ENCODE measurements at places on chromosomes 4 and X.

DNA sequence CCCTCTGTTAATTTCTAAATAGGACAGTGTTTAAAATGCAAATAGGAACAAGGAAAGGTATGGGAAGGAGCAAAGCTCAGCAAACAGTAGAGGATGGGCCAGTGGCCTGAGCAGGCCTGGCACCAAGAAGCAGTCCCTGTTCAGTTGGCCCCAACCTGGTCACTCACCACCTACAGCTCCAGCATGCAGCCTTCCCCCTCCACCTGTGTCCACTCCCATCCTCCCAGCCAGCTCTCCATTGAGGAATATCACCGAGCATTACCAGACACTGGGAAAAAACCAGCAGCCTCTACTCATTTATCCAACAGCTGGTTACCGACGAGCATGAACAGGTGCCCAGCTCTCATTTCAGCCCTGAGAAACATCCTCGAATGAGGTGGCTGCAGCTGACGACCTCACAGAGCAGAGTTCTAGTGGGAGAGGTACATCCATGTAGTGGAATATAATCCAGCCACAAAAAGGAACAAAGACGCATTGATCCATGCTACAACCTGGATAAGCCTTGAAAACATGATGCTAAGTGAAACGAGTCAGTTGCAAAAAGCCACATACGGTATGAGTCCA, 25.6 kb downstream of the CD99L2 start:
- DNase-seq, result peak; percentile 38

DNA sequence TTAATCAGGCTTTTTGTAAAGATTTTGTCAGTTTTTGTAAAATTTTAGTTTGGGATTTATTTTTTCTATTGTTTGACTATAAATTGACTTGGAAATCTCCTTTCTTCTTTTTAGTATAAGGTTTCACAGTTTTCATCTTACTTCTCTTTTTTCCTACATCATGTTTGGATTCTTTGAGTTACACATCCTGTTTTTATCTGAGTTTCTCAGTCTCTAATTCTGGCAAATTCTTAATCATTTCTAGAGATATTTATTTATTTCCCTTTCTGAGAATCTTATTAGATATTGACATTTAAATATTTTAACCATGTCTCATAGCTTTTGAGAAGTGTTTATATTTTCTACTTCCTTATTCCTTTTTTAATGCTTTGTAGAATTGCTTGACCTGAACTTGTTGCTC, 20.7 kb downstream of the USP53 start:
- DNase-seq, result no peak

- no peak for DNase-seq
These were observed 50.6 kb upstream of the RAPGEF2 start for GRCh38 chr4:159052315-159052714.

- DNase-seq, result no peak
These were observed 17.1 kb upstream of the TMEM150C start for GRCh38 chr4:82578935-82579334.

- DNase-seq, result no peak
These were observed 52.3 kb upstream of the TRPC5OS start for GRCh38 chrX:111823703-111824102.

DNA sequence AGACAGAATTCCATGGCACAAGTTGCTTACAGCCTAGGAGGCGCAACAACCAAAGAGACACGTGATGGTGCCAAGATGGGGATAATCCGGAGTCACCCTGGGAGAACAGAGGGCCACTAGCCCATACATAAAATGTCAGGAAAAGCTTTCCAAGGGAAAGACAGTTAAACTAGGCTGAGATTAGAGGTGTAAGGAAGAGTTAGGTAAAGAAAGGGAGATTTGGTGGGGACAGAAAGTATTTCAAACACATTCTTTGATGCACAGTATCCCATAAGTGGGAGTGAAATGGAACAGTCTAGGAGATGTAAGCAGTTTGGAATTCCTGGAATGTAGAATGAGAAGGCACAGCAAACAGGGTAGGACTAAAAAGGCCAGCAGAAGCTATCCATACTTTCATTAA, 860.9 kb upstream of the LCORL start:
- no peak for DNase-seq

Data from NCI-H510A (cell line).